ENCODE measurements at places on chromosomes 3 and 15.

GRCh38 chr3:7265736-7266135 is 404.8 kb downstream of the GRM7 start:
- DNase-seq = no peak

DNA sequence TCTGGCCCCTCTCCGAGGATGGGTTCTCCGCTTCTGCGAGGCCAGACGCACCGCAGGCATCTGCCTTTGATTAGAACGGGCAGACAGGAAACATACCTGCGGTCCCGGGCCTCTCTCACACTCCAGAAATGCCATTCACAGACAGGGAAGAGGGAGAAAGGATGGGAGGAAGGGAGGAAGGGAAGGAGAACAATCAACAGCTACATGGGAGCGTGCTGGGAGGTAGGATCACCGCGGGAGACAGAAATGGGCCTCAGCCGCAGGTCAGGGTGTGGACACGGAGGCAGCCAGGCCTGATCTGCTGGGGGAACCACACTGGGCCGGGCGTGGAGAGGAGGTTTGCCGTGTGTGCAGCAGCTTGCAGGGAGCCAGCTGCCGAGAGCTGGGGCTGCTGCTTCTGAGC is 90.7 kb upstream of the RGMA start:
- DNase-seq = no peak

DNA sequence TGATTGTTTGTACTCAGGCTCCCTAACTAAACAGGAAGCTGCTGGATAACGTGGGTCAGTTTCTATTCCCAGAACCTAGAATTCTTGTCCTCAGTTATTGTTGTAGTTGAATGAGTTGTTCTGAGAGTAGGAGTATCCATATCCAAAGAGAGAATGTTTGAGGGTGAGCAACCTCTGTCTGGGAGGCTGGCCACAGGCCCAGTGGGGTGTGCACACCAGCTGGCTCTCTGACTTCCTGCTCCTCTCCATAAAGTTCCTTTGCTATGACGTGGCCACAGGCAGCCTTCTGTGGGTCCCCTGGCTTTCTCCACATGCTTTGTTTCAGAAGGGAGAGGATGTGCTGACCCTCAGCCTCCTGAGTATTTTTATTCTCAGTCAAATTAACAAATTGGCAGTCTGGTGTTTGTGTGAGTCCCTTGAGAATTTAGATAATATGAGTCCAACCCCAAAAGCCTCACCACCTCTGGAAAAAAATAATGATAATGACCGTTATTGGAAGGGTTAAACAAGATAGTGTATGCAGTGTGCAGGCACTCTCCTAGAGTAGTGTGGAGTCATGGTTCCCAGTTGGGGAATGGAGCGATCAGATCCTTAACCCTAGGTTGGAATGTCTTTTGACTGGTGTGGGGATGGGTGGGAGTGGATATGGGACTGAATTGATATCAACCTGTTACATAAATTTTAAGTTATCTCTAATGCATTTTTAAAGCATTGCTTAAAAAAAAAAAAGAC is 47.6 kb upstream of the MED12L start:
- no peak for DNase-seq

DNA sequence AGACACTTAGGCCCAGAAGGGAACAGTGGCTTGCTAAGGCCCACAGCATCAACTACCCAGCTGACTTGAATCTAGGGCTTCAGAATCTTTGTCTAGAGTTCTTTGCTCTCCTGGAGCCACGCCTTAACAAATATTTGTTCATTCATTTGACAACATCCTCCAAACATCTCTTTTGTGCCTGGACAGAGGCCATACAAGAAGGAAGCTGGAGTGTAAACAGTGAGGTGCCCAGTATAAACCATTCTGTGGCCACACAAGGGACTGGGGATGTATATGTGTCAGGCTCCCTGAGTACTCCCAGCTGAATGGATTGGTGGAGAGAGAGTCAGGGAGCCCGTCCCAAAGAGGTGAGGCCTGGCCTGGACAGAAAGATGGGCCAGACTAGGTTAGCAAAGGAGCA is 3.4 kb downstream of the CIB2 start:
- no peak for DNase-seq

DNA sequence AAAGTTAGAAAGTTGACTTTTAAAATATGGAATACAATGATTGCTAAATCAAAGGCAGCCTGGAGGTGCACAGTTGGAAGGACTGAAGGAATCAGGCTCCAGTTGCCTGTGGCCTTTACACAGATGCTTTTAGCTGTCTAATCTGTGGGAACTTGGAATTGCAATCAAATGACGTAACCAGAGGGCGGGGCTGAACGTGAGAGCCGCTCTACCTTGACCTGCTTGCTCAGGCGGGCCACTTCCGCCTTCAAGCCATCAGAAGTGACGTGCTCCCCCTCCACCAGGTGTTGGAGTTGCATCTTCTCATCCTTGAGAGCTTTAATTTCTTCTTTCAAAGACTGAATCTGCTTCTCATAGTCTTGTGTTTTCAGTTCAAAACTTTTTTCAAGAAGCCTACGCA is 37.7 kb upstream of the GNB5 start:
- no peak for DNase-seq

DNA sequence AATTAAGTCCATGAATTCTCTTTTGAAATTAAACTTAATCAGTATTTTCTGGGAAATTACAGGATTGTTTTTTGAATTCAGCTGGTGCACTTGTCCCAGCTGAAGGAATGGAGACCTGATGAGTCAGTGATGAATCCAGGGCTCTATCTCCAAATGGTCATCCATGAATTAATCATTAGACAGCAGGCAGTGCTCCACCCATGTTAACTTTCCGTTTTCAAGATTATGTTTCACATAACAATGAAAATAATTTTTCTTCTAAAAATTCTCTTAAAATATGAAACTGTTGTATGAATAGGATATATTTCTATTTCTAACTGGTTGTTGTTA is 13.9 kb upstream of the PAQR9 start:
- DNase-seq = no peak

GRCh38 chr3:172307141-172307560 is 141.1 kb downstream of the GHSR start:
- DNase-seq = no peak

GRCh38 chr3:12627370-12627769 is 36.5 kb downstream of the RAF1 start:
- no peak for DNase-seq

- no peak for DNase-seq
These were observed 609.7 kb downstream of the MCTP2 start for GRCh38 chr15:94840794-94841783.

DNA sequence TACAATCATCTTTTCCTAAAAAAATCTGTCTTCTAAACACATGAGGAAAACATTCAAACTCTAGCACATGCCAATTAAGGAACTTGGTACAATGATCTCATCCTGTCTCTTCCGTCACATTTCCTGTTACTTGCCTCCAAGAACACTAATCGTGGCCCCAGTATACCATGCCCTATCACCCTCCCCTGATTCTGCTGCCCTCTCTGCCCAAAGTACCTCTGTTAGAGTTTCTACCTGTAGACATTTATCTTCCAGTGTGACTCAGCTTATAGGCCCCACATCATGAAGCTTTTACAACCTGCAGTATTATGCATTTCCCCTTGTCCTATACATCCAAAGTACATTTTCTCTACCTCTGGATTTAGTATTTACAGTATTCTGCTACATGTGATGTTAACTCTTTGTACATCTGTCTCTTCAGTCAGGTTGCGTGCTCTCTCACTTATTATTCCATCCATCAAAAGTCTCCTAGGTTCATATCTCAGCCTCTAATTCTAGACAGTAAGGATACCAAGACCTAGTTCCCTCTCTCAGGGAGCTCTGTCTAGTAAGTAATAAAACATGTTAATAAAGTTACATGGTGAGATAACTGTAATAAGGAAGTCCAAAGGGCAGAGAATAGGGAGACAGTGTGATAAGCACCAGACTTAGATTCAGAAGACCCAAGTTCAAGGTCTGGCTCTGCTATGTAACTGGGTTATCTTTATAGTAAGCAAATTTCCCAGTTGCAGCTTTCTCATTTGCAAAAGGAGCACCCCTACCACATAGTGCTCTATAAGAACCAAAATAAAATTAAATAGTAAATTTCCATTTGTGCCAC is 8.9 kb upstream of the SEMA6D start:
- DNase-seq = no peak

- DNase-seq = no peak
These were observed 22.2 kb downstream of the STRIT1 start for GRCh38 chr3:155271343-155271613.

- no peak for DNase-seq
These were observed 17.2 kb downstream of the KLHL25 start for GRCh38 chr15:85777250-85778106.

DNA sequence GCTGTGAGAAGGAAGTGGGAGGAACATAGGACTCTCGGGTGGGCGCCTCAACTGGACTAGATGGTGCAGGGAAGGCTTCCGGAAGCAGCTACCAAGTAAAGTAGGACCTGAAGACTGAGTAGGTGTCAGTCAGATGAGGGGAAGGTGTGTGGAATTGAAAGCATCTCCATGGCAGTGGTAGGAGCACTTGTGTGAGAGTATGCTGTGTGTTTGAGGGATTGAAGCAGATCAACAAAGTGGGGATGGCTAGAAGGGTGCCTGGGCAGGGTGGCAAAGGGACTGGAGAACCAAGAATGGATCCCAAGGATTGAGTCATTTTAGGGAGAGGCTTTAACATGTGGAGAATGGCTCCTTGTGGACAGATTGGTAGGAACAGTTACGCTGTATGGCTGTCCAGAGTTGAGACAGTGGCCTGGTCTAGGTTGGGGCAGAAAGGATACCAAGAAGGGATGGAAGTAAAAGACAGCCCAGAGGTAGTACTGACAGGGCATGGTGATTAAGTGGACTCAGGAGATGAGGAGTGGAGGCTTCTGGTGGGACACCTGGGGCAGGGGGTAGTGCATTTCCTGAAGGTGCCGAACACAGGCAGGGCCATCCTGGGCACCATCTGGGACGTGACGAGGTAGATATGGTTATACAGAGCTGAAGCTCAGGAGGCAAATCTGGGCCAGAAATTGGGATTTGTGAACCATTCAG is 1.5 kb downstream of the UQCC5 start:
- DNase-seq = no peak

- DNase-seq = no peak
These were observed 134.5 kb upstream of the ONECUT1 start for GRCh38 chr15:52924630-52925029.
